ENCODE measurements at places on chromosomes 3 and 15.

DNA sequence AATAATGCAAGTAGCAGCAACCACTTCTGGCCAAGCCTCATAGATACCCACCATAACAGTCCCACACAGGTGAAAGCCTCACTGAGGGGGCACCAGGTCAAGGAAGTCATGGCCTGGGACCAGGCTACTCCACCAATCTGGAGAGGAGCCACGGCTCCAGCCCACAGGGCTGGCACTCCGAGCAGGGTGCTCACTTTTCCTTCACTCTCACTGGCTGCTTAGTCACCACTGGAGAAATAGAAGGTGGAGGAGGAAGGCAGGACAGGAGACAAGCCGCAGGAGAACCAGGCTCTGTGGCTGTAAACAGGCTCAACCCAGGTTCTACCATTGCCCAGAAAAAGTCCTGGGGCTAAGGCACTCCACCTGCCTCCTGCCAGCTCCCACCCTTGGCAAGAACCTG lies 1.2 kb downstream of the USP19 start:
- no peak for DNase-seq

GRCh38 chr15:58758141-58758540 lies 8.6 kb upstream of the ADAM10 start:
- DNase-seq = peak; percentile 72

GRCh38 chr3:107429320-107430181 lies 52.3 kb downstream of the CCDC54 start:
- peak; percentile 90 for DNase-seq

- DNase-seq = no peak
Measured at GRCh38 chr3:16846373-16847080, 38.2 kb upstream of the PLCL2 start.

- DNase-seq = no peak
Measured at GRCh38 chr15:67605871-67606270, 63.4 kb downstream of the MAP2K5 start.

GRCh38 chr15:82698711-82699345 lies 10.8 kb downstream of the AP3B2 start:
- no peak for DNase-seq

GRCh38 chr15:43531018-43531670 lies 13.7 kb downstream of the MAP1A start:
- no peak for DNase-seq

DNA sequence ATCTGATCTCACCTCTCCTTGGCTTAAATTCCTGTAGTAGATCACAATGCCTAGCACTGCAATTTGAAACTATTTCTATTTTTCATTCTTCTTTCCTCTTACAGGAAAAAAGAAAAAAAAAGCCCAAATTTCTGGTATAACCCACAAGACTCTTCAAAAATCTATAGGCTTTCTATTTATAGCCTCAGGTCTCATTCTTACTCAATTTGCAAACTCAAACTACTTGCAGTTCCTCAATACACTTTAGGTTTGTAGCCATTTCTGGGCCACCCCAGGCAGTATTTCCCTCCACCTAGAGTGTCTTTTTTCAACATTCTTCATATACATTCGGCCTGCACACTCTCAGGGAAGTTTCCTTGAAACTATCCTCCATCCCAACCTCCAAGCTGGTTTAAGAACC lies 169.0 kb downstream of the TBC1D5 start:
- no peak for DNase-seq

DNA sequence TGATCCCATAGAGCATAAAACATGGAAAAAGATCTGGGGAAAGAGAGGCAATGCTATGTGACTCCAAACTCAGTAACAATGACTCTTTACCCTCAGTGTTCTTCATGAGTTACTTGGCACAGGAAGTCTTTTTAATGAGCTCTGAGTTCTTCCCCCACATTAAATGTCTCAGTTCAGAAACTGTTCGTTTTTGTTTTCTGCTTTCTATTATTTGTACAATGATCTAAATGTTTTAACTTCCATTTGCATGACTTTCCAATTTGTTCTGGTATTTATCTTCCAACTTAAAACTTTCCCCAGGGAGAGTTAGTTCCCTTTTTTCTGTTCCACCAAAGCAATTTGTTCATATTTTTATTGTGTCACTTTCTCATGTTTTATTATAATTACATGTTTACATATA lies 177.0 kb upstream of the ZBTB20 start:
- DNase-seq = no peak

DNA sequence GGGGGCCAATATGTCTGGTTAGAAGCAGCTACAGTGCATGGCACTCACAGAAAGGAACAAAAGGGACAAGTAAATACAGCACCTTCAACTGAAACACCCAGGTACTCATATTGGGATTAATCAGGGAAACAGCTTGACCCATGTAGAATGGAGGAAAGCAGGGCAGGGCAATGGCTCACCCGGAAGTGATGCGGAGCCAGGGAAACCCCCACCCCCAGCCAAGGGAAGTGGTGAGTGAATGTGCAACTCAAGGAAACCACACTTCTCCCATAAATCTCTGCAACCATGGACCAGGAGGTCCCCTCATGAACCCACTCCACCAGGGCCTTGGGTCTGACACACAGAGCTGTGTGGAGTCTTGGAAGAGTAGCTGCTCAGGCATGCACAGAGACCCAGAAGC lies 117.1 kb downstream of the MTHFS start:
- no peak for DNase-seq

GRCh38 chr15:92839696-92840095 lies 60.4 kb upstream of the CHD2 start:
- DNase-seq = no peak

DNA sequence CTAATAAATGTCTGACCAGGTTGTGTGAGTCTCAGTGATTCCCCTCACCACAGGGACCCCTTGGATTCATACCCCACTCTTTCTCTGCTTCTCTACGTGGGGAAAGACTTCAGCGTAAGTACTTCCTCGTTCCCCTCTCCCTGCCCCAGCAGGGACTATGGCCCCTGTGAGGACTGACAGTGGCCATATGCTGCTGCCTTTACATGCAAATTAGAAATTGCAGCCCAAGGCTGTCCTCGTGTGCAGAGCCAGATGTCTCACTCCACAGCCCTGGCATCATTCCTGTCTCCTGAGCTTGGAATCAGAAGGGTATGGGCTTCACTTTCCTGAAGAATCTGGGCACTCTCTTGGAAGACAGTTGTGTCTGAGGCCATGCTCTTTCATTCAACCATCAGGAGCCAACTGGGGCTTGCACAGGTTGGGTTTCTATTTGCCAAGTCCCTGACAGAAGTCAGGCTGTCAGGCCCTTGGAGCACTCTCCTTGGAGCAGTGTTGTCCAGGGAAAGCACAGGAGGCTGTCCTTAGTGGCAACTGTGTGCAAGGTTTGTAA lies 30.5 kb upstream of the IQCF2 start:
- DNase-seq = no peak

- DNase-seq = peak; percentile 35
Measured at GRCh38 chr3:34260271-34261000, 462.0 kb downstream of the PDCD6IP start.

DNA sequence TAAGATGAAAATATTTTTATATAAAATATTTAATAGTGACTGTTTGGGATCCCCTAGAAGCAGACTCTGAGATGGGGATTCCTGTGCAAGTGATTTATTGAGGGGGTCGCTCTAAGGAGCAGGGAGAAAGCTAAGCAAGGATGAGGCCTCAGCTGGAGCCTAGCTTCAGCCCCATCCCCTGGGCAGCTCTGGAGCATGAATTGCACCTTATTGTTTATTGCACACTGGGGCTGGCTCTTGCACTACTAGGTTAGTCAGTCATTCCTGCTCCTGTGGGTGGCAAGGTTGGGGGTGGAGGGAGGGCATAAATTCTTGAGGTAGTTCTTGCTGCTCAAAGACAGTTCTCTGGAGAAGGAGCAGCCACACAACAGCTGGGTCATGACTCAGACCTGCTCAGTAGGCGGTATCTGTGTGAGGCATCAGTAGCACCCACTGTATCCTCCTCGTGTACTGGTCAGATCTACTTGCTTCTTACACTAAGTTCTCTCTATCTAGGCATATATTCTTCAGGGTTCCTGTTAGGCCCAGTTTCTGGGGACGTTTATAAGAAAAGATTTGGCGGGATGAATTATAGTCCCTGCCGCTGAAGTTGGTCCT lies 27.2 kb upstream of the TNFSF10 start:
- DNase-seq = no peak

DNA sequence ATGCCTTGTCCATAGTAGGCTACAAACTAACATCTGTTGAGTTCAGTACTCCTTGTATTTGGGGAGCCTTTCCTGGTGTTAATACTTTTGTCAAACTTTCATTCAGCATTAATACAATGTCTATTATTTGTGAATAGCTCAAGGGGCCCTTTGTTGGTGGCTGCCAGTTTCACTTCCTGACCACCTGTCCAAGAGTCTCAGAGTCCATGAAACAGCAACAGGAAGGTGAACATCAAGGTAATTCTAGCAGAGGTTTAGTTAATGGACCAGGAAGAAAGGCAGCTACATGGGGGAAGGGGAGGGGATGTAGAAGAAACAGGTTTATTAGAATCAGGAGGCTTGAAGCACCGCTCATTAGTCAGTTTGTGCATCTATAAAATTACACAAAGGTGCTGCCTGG lies 386.9 kb downstream of the PDCD6IP start:
- DNase-seq = no peak

DNA sequence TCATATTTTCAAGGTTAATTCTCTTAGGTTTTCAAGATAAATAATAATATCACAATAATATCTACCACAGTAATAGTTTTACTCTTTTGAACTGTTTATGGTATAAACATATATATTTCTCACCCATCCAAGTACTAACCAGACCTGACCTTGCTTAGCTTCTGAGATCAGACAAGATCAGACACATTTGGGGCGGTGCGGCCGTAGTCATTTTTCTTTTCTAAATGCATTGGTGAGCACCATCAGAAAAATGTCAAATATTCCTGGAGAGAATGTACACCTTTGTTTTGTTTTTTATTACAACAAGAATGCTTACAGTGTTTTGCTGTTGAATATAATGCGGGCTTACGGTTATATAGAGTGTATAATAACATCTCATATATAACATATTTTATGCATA lies 267.8 kb downstream of the ADAMTS17 start:
- no peak for DNase-seq

DNA sequence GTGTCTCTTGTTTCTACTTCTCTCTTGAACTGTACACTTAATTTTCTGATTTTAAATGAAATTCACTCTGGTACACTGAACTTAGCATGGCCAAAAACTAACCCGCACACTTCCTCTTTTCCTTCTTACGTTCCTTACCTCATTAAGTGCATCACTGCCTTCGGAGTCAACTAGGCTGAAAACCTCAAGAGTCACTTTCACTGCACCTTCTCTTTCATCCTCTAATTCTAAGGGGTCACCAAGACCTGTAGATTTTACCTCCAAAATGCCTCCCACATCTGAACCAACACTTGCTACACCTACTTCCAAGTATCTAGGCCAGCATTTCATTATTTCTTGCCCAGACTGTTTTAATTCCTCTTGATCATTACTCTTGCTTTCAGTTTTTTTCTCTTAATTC lies 6.6 kb downstream of the CBLB start:
- no peak for DNase-seq

- DNase-seq = no peak
Measured at GRCh38 chr3:87798567-87798947, 260.2 kb downstream of the CGGBP1 start.

DNA sequence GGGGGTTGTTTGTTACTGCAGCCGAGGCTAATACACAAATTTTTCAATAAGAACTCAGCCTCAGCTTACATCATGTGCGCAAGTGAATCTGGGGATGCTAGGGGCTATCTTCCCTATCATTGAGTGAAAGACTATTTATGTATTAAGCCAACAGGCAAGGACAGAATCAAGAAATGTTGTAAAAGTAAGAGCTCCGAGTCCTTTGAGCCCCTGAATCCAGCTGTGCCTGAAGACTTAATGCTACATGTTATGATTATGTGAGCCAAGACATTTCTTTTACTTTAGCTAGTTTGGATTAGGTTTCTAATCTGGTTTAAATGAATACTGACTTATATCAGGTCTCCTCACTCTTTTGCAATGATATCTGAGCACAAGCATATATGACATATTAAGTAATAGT lies 782.9 kb upstream of the CFAP20DC start:
- DNase-seq = no peak

DNA sequence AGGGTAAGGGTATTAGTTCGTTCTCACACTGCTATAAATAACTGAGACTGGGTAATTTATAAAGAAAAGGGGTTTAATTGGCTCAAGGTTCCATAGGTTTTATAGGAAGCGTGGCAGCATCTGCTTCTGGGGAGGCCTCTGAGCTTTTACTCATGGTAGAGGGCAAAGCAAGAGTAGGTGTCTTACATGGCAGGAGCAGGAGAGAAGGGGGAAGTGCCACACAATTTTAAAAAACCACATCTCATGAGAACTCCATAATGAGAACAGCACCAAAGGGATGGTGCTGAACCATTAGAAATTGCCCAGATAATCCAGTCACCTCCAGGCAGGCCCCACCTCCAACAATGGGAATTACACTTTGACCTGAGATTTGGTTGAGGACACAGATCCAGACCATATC lies 12.2 kb downstream of the RNF111 start:
- no peak for DNase-seq

- DNase-seq = no peak
Measured at GRCh38 chr3:123143669-123144411, 57.9 kb upstream of the SEC22A start.

DNA sequence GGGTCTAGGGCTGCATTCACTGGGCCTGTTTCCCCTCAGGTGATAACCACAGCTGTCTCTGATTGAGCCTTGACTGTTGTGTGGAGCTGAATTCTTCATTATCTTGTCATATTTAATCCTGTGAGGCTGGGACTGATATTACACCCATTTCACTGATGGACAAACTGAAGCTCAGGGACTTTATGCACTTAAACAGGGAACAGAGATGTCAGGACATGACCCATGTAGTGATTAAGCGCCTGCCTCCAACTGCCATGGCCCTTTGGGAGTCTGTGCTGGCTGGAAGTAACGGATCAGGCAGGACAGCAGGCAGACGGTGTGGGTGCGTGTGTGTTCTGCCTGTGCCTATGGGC lies 7.5 kb downstream of the GNAI2 start:
- DNase-seq = no peak

- DNase-seq = no peak
Measured at GRCh38 chr3:114147251-114147650, 31.6 kb downstream of the DRD3 start.

GRCh38 chr3:12232785-12233300 lies 56.0 kb upstream of the PPARG start:
- no peak for DNase-seq

- DNase-seq = no peak
Measured at GRCh38 chr3:138938877-138939560, 7.9 kb downstream of the FOXL2 start.

GRCh38 chr3:64354956-64355355 lies 129.7 kb upstream of the PRICKLE2 start:
- DNase-seq = no peak

DNA sequence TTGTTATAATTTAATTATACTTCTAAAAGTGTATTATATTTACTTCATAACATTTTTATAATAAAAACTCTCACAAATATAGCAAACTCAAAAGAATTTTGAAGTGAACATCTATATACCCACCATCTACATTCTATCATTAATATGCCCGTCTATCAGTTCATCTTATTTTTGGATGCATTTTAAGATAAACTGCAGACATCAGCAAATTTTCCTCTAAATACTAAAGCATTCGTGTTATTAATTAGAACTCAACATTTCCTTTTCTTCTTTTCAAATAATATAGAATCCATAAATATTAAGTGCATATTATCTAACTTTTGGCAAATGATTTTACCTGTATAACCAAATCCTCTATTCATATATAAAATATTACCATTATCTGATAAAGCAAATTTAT lies 242.9 kb upstream of the BCHE start:
- no peak for DNase-seq
